ENCODE measurements at places on chromosomes 6 and 20.

GRCh38 chr6:148761527-148762011 lies 14.7 kb downstream of the UST start:
- no peak for DNase-seq

GRCh38 chr20:61677928-61678327 lies 387.8 kb downstream of the TAF4 start:
- no peak for DNase-seq

- DNase-seq = no peak
These were observed 41.2 kb upstream of the PDE10A start for GRCh38 chr6:165704045-165704748.

DNA sequence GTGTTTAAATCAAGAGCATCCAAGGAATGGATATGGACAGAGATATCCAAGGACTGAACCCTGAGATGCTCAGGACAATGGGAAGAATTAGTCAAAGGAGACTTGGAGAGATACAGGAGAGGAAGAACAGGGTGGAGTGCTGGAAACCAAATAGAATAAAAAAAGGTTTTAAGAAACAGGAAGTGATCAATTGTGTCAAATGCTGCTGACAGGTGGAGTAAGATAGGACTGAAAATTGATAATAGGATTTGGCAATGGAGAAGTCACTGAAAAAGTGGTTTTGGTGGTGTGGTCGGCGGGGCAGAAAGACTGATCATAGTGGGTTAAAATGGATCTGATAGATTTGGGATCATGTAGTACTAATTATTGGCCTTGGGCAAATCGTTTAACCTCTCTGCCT lies 37.9 kb upstream of the PNRC1 start:
- no peak for DNase-seq

- no peak for DNase-seq
These were observed 6.5 kb downstream of the RIPOR2 start for GRCh38 chr6:24929242-24929641.

DNA sequence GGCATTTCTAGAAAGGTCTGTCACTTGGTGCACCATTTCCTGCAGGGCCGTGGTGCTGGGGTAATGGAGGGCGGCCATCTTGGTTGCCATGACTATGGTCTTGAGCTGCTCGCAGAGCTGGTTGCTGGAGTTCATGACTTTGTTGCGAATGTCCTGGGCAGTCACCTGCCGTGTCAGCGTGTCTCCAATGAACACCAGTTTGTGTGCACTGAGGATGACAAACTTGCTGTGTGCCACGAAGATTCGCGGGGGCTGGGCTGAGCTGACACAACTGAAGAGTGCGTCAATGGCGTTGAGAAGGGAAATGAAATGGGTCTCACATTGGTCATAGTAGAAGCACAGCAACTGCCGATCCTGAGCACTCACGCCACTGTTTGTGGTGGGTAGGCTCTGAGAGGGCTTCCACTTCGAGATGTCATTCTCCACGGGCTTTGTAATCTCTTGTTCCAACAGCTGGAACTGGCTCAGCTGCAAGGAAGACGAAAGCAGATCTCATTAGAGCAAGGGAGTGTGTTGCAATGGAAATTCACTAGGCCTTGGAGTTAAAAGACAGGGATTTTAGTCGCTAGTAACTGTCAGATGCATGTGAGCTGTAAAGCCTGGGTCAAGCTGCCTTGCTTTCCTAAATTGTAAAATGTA lies 47.1 kb downstream of the NEDD9 start:
- DNase-seq = no peak

- DNase-seq = no peak
These were observed 31.5 kb downstream of the PACSIN1 start for GRCh38 chr6:34497411-34497810.

GRCh38 chr20:11850901-11851300 lies 66.8 kb upstream of the BTBD3 start:
- DNase-seq = no peak

DNA sequence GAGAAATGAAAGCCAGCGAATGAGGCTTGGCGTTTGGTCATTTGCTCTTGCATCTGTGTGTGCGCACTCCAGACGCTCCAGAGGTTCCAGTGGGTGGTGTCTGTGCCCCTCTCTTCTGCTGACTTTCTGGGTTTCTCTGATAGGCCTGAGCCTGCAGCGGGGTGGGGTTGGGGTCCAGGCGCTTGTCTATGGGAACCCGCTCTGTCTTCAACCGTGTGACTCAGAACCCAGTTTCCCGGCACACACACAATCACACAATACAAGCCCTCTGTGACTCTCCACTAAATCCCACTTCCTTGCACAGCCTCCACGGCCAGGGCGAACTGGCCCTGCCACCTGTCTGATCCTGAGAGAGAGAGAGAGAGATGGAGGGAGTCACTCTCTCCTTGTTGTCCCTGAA lies 24.6 kb downstream of the RBM38 start:
- no peak for DNase-seq

DNA sequence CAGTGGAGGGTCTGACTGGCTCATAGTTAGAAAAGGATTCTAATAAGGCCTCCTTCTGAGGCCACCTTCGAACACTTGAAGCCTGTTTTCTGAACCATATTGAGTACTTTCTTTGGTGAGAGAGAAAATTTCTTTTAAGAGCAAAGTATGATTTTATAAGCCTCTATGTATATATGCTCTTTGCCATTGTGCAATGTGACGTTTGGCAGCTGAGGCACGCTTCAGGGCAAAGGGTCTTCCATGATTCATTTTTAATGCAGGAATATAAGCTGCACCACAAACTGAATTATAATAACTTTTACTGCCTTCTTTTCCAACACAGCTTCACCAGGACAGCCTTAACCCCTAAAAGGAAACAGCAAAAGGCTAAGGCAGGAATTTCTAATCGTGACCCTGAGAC lies 154.4 kb downstream of the TTLL2 start:
- DNase-seq = no peak

- no peak for DNase-seq
These were observed 269.4 kb upstream of the IRAK1BP1 start for GRCh38 chr6:78597966-78598365.

- no peak for DNase-seq
These were observed 4.8 kb downstream of the PHF20 start for GRCh38 chr20:35776513-35777101.

DNA sequence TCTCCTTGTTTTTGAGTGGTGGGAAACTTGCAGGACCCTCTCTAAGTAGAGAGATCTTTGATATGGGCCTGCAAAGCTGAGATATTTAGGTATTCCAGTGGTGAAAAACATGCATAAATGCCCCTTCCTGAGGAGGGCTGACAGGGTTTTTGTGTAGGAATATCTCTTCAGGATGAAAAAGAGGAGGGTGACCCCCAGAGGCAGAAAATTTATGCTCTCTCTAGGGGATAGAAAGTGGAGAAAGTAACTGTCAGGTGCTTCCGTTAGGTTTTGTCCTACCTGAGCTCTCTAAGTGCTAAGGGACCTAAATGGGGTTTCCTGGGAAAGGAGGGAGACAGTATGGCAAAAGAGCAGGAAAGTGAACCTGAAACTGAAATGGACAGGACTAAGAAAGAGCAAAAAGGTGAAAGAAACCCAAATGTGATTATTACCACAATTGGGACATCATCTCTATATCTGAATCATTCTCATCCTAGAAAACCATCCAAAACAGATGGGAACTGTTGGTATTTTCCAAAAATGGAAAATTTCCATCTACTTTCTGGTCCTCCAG lies 2.0 kb downstream of the COL19A1 start:
- no peak for DNase-seq

DNA sequence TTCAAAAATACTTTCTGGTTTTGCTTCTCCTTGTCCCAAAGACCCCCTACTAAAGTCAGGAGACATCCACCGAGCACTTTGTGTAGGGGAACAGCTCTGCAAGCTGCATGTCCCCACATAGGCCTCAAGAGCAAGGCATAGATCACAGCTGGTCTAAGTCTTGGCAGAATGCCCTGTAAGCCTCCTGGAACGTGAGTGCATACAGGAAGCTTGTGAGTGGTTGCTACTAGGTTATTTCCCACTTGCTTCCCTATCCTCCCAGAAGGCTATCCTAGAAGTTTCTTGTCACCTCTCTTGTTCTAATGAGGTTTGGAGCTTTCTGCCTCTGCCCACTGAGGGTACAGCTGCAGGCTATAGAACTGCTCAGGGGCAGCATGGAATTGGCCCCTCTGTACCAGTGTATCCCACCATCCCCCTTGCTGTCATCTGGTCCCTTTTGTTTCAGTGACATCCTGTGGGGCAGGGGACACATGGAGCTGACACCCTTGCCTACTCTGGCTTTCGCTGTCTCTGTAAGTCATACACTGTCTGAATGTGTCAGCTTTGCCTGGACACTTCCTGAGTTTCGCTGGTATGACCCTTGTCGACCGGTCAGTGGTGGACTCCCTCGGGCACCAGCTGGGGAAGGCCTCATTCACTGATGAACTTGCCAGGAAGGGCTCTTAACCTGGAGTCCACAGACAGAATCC lies 35.6 kb upstream of the KCNK16 start:
- no peak for DNase-seq

DNA sequence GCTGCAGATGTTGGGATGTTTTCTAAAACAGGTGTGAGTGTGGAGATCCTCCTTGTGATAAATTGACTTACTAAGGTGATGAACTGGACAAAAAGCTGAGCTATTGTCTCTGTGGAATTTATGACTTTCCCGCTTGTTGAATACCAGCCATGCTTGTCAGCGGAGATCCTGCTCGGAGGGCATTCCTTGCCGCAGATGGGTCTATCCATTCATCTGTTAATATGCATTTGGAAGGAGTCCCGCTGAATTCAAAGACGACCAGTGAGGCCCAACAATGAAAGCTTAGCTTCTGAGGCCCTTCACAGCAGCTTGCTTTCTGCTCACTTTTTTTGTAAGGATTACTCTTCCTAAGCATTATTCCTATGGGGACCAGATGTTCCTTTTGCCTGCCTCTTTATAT lies 124.9 kb downstream of the TIAM2 start:
- DNase-seq = peak; percentile 52

DNA sequence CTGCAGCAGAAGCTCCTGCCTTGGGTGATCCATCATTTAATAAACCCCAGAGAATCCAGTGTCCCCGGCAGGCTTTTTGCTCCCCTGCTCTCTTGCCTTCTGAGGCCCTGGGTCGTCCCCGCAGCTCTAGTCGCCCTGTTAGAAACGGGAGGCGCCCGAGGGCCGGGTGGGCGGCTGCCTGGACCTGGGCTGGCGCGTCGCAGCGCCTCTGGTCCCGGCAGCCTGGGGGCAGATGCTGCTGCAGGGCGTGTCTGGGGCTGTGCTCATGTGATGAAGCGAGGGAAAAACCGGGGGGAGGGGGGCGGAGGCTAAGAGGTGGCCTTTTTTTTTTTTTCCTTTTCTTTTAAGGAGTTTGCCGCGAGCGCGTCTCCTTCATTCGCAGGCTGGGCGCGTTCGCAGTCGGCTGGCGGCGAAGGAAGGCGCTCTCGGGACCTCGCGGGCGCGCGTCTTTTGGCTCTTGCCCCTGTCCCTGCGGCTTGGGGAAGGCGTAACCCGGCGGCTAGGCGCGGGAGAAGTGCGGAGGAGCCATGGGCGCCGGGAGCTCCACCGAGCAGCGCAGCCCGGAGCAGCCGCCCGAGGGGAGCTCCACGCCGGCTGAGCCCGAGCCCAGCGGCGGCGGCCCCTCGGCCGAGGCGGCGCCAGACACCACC lies 394 bp downstream of the AKAP12 start:
- no peak for DNase-seq

GRCh38 chr6:88105741-88106340 lies 58.2 kb downstream of the SPACA1 start:
- no peak for DNase-seq

- no peak for DNase-seq
These were observed 21.0 kb downstream of the PFDN4 start for GRCh38 chr20:54228841-54229240.

DNA sequence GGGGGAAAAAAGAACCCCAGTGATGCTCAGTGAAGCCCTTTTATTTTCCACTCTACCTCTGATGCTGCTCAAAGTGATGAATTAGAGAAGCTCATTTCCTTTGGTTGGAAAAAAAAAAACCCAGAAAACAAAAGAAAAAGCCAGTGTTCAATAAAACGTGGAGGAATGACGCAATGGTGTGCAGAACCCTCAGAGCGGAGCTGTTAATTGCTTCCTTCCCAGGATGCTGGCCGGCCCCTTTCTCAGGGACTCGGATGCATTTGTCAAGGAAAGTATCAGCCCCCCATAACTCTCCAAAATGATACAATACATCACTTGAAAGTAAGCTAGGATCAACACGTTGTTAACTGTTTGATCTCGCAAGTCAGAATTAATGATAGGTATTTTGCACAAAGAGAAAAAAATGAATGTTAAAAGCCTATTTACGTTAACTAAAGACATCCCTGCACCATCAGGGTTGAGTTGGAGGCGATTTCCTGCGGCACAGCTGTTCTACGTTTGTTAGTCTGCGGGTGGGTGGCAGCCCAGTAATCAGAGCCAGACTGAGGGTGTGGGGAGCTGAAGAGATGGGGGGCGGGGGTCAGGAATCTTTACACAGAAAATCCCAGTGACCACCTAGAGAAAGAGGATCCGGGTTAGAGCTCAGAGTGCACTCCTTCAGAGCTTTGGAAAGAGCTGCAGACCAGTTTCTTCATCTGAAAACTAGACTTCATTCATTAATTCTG lies 132.4 kb downstream of the BMP7 start:
- no peak for DNase-seq

DNA sequence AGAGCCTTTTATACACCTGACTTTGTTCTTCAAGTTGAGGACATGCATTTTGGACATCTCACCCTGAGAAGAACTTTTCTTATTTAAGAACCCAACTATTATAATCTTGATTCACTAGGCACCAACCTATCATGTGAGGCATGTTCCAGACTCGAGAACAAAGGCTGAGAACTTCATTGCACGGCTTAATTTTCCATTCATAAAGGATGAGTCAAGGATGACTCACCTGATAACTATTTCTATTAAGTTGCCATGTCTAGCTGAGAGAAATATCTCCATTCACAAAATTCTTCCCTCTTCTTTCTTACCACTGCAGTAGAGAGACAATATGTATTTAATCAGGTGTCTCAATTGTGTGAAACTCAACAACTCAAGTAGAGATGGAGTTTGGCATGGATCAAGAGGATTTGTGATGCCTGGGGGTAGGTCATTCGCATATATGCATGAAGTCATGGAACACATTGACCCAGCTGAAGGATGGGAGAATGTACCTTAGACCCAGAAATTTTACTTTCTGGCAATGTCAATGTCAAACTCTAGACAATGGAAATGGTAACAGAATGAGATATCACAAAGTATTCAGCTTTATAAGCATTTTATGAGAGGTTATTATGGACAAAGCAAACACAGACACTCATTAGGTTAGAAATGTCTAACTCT lies 208.7 kb upstream of the PRND start:
- no peak for DNase-seq

DNA sequence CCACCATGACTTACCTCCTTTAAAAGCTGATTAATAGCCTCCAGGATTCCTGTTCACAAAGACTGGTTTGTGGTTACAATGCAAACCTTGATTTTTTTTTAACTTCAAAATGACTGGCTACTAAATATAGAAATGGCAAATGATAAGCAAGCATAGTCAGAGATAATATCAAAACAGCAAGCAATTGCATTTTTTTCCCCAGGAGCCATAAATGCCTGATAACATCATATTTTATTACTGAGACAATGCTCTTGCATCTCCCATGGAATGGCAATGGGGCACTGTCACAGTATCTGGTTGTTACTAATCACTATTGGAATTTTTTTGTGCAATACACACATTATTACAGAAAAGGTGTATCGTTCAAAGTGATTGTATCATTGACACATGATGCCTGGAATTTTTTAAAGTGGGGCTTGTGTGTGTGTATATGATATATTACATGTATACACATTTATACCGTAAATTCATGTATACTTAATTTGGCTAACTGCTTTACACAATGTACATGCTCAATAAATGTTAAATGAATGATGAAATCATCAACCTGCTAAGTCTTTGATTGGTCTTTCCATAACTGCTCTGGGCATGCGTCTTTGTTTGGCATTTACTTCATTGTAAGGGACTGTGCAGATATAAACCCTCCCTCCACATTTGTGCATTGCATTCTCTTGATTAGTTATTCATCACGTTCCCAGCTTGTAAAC lies 980 bp upstream of the SALL4 start:
- DNase-seq = peak; percentile 70
